ENCODE measurements at places on chromosomes 7 and 10.
A peak's percentile ranks its signal among the peaks of the same experiment; 100 is the strongest.

- DNase-seq: no peak
Observed at GRCh38 chr7:96401200-96401599, 79.3 kb upstream of the SLC25A13 start.

DNA sequence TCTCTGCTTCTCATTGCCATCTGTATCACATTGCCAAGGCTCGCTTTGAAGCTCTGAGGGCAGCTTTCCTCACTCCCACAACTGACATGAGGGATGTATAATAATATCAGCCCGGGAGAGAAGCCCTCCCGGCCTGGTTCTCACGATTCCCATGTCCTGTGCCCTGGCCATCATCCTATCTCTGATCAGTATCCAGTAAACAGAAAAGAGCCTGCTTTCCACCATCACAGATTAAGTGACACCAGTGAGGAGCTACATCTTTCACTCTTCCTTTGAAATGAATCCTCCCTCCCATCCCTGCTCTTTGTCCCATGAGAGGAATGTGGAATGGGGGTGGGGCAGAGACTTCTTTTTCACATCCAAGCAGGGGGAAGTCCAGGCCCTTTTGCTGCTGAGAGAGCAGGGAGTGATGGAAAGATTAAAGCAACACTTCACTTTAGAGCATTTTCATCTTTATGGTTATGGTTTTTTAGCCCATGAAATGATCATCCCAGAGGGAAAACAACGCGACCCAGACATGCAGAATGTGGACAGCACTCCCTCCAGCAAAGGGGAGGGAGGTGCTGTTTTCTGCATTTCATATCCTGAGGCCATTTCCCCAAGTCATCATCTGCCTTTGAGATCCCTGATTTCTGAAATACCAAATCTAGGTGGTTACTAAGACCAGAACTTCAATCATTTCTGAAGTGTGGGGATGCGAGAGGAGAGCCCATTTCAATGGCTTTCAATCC is 84.6 kb upstream of the LYZL1 start:
- DNase-seq: no peak

GRCh38 chr7:156604311-156604710 is 36.3 kb upstream of the RNF32 start:
- no peak for DNase-seq

GRCh38 chr7:20738518-20739481 is 47.9 kb downstream of the SP8 start:
- DNase-seq: no peak

DNA sequence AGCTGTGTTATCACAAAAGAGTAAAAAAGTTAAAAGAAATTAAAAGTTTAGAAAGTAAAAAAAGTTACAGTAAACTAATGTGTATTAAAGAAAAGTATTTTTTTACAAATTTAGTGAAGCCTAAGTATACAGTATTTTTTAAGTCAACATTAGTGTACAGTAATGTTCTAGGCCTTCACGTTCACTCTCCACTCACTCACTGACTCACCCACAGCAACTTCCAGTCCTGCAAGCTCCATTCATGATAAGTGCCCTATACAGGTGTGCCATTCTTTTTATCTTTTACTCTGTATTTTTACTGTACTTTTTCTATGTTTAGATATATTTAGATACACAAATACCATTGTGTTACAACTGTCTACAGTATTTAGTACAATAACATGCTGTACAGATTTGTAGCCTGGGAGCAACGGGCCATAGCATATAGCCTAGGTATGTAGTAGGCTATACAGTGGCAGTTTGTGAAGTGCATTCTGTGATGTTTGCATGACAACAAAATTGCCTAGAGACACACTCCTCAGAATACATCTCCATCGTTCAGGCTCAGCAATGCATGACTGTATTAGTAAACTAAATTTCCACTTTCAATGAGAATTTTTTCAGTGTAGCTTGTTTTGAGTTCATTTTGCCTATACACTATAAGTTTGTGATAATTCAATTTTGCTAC is 539.9 kb upstream of the C7orf33 start:
- DNase-seq: peak; percentile 66

- no peak for DNase-seq
Observed at GRCh38 chr7:45212606-45213005, 55.0 kb downstream of the RAMP3 start.

DNA sequence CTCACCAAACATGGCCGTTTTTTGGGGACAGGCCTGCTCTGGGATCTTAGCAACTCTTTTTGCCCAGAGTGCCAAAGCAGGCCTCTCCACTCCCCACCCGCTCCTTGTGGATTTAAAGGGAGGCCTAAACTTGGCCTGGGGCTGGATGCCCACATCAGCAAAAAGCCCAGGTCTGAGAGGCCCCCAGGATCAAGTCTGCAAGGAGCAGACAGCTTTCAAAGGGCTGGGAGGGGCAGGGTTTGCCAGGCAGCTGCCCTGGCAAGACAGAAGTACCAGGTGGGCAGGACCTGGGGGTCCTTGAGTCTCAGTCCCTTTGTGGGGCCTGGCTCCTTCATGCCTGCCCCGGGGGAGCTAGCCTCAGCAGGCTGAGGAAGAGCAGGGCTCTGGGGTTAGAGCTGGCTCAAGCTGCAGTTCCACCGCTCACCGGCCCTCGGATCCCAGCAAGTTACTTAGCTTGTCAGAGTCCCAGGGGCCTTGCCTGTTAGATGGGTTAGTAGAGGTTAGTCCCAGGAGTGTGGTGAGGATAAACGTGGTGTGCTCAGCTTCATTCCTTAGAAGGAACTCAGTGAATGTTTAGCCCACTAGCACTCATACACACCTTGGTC is 56.2 kb downstream of the ARHGAP22 start:
- no peak for DNase-seq

DNA sequence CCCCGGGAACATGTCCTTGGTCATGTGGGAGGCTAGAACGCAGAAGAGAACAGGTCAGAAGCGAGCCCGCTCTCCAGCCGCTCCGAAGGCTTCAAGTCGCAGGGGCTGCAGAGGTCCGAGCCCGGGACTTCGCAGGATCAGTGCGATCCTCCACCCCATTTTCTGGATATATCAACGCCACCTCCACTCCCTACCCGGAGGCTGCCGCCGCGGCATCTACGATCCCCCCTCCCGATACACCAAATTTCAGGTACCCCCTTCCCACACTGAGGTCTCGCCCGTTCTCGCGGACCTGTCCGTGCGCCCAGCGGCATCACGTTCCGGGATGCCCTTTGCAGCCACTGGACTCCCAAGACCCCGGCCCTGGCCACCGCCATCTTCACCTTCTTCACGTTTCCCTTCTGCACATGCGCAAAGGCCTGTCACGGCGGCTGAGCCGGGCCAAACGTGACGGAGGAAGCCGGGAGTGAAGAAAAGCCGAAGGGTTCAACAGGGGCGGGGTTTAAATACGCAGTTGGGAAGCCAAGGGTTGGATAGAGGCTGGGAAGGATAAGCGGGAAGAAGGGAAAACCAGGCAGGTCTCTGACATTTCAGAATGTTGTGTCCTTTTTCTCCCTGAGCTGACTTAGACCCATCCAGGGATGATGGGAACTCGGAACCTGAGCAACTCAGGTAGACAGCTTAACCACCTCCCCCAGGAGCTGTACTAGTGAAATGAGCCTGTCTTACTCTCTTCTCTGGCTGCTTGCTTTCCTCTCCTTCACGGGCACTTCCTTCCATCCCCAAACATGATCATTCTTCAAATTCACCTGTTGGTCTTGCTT is at the start of gene NDUFB8:
Gene NDUFB8, minus strand, starts transcription at position 397 of the 824 bp plus-strand sequence. Its CDS starts 20 bp downstream, at position 377.
- DNase-seq: peak; percentile 60

DNA sequence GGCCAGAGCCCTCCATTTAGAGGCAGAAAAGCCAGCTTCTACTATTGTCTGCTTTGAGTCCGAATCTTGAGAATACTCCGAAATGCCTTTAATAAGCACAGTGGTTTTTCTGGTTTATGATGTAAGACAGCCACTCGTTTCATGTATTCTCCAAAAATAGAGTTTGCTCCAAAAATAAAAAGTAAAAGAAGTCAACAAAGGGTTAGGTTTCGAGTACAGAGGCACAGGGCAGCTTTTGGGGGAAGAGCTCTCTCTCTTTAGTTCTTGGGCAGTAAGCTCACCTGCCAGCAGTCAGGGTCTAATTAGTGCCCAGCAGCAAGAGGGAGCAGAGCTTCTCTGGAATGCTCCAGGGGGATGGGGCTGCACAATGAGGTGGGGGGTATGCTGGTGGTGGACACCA is 20.2 kb downstream of the CREB3L2 start:
- no peak for DNase-seq

DNA sequence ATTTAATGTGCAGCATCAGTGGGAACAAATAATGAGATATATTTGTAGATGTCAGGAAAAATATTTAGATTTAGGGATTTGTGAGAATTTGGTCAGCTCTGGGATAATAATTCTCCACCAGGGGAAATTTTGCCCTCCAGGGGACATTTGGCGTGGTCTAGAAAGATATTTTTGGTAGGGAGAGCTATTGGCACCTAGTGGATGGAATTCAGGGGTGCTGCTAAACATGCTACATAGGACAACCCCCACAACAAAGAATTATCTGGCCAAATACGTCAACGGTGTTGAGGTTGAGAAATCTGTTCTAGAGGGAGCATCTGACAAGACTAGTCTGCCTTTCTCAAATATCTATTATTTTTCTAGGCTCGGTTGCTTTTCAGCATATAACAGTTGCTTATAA is 2.1 kb downstream of the ADK start:
- no peak for DNase-seq

GRCh38 chr7:129865925-129866201 is 86.9 kb downstream of the UBE2H start:
- DNase-seq: no peak

DNA sequence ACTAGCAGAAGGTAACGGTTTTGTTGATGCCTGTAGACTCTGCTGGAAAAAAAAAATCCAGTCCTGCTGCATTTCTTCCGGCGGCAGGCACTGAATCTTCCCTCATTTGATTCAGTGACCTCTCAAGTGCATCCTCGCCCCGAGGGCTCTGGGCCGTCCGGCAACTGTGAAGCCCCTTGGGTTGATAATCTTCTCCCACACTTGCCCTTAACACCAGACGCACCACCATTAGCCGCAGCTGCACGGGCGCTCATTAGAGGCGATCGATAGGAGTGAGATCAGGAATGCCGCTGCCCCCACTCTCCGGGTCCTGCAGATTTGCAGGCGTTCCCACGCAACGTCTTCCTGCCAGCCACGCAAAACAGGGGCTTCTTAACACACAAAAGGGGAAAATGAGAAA is 200.0 kb upstream of the MKI67 start:
- no peak for DNase-seq

- no peak for DNase-seq
Observed at GRCh38 chr10:110036640-110037039, 28.9 kb downstream of the ADD3 start.

- DNase-seq: no peak
Observed at GRCh38 chr7:4745971-4746919, 29.2 kb upstream of the AP5Z1 start.

- DNase-seq: peak; percentile 13
Observed at GRCh38 chr7:83410989-83411591, 237.8 kb downstream of the SEMA3E start.

DNA sequence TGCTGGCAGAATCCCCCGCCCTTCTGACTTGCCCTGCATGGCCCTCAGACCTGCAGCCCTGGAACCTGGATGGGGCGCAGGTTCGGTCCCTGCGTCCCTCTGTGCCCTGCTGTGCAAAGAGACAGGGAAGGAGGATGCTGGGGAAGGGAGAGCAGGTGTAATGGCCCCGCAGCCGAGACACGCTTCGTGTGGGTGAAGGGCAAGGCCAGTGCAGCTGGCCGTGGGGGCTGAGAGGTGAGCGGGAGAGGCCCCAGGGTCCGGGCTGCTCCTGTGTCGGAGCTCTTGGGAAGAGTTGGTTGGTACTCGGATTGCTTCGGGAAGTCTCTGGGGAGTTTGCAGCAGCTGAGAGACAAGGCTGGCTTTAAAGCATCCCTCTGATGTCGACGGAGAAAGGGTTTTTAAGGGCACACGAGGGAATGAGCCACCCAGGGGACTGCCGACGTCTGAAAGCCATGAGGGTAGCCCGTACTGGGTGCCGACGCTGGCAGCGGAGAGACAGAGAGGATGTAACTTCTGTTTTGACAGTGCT is 6.5 kb downstream of the ELFN1 start:
- DNase-seq: no peak

DNA sequence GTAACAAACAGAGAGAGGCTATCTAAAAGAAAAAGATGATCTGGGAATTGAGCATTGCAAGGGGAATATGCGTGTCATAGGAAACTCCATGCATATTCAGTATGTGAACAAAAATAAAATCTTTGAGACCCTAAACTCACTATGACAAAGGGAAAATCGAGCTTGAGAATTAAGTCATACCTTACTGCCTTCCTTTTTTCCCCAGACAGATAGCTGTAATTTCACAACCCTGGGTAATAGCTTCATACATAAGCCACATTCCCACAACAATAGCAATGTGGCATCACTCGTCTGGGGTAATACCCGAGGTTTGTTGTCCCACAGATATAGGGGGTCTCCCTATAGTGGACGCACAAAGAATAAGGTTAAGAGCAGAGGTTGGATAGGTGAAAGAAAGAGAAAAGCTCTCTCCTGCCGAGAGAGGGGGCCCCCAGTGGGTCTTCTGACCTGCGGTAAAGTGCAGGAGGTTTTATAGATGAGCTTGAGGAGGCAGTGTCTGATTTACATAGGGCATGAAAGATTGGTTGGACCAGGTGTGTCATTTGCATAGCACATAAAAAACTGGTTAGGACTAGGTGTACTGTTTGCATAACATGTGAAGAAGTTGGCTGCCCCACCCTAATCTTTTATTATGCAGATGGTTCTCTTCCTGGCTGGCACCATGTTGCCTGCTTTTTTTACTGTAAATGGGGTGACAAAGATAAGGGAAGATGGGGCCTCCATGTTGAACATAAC is 11.6 kb downstream of the CYP3A43 start:
- DNase-seq: peak; percentile 78

DNA sequence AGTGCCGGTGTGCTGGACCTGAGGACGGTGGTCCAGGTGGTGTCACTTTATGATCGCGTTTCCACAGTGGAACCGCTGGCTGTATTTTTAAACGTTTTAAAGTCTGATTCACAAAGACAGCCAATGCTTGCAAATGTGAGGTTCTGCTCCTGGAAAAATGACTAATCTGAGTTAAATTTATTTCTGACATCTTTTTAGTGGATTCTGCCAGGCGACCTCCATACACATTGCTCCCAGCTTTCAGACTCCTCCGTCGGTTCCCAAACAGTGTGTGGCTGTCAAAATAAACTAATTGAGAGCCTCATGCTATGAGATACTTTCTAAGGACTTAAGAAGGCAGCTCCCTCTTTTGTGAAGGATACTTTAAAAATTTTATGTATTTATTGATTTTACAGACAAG is 12.7 kb upstream of the TTYH3 start:
- no peak for DNase-seq

DNA sequence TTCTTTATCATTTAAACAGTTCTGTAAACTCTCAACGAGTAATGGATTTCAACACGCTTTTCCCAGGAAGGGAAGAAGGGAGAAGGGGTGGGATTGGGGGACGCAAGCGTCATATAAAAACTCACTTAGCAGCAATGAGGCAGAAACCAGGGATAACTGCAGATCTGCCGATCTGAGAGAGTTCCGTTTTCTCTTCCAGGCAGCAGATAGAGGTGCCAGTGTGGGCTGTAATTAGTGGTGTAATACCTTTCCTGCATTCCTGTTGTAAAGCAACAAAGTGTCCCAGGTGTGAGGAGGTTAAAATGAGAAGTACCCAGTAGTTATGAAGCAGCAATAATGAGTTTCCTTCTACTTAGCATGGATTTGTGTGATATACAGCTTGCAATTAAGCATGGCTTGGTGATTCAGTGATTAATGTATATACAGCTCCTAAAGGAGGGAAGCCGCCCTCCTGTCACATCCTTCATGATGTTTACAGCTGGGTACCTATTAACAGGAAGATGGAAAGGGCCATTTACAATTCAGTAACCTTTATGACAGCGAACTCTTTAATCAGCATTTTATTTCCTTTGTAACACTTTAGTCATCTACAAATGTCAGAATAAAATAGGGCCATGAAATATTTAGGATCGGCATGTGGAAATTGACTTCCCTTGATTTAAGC is 271.9 kb downstream of the LRMDA start:
- no peak for DNase-seq
